ENCODE measurements at places on chromosomes 11 and 22. TPM values are rescaled to one million over a fixed set of nuclear protein-coding genes. Genes with fewer than 3 reads are reported as not detected.

DNA sequence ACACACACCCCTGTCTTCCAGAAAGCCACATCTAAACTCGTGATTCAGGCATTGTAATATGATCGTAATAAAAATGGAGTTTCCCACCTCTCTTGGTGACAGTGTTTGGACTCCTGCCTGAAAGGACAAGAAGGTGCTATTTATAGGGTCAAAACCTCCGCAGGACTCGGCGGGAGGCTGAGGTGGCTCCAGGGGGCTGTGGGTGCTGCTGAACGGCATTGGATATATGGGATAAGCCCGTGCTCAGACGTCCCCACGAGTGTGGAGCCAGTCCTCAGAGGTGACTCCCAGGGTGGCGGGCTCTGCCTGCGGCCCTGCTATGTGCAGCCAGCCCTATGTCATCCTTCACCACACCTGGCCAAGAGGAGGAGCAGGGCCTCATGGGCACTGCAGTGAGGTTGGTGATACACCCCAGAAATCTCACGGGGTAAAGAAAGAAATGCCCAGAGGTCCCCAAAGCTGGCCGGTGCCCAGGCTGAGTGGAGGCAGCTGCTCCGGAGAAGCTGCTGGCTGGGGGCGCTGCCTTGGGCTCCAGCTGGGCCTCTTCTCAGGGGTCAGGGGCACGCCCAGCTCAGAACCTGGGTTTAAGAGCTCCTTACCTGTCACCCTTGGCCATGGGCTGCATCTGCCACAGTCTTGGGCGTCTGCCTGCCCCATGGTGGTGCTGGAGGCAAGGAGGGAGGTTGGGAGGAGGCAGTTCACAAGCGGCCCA is 5.1 kb upstream of the OSBPL5 start:
- no peak for DNase-seq

- no peak for DNase-seq
These were observed 3.0 kb upstream of the SEC14L3 start for GRCh38 chr22:30474683-30475424.

GRCh38 chr22:32204856-32205722 is at the start of gene RFPL2:
Gene RFPL2, minus strand, starts transcription at chr22:32205073. Its CDS starts 2,622 bp downstream, at chr22:32202451.
- no peak for DNase-seq

DNA sequence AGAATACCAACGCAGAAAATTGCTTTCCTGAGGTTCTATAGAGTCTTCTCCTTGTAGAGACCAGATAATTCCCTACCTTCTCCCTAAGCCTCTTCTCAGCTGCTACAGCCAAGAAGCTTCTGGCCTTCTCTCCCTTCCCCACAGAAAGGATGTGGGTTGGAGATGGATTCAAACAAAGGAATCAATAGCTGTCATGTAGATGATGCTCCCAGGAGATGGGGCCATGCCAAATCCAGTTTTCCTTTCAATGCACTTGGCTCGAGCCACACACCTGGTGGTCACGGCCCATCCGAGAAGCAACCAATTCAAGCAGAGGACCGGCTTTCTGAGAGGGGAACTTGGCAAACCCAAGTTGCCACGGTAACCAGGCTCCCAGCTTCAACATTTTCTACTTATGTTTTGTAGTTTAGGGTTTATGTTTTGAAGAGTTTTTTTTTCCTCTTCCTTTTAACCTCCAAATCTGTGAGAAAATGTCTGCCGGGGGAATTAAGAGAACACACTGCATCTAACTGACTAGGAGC is 31.3 kb upstream of the OPCML start:
- no peak for DNase-seq

The CHRM4 gene
- total RNA-seq = 1.8 TPM

The CHRNA10 gene
- not detected for total RNA-seq

Data from thoracic aorta (tissue), 2 donors.